Esophagus squamous epithelium (tissue), 5 donors: ENCODE measurements at places on chromosomes 6 and 20.

DNA sequence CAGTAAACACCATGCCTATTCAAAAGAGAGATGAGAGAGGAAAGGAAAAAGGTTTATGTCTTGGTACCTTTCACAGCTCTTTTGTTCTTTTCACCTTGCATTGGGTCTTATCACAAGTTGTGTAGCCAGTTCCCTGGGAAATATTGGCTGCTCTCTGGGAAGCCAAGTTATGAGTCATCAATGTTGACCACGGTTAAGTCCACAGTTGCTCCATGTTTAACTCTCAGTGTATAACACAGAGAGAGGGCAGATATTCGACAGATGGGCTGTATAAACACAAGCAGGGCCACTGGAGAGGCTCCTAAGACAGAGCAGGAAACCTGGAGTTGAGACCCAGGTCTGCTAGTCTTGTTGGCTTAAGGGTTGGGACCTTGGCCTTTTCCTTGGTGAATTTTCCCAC lies 718.6 kb downstream of the QKI start:
- DNase-seq = no peak

DNA sequence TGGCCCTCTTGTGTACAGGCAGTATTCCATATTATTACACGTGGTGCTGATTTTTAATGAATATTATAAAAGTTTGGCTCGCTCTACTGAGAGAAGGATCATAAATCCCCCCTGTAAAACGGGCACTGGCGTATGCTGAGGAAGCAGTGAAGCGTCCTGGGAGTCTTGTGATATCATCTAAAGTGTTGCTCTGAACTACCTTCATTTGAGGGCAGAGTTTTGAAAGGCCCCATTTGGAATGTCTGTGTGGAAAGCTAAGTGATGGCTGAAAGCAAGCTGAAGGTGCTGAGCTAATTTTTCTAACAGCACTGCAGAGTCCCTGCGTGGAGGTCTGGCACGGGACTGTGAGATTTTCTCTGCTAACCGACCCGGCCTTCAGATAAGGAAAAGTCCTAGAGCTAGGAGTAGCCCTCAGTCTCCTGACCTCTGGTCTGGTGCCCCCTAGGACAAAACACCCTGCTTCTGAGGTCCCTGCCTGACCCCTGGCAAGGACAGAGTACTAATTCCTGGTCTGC lies 1.3 kb upstream of the BACH2 start:
- no peak for DNase-seq

GRCh38 chr6:18265787-18266522 lies 1.6 kb upstream of the DEK start:
- no peak for DNase-seq

- no peak for DNase-seq
Measured at GRCh38 chr6:157123234-157123633, 200.1 kb downstream of the TMEM242 start.

DNA sequence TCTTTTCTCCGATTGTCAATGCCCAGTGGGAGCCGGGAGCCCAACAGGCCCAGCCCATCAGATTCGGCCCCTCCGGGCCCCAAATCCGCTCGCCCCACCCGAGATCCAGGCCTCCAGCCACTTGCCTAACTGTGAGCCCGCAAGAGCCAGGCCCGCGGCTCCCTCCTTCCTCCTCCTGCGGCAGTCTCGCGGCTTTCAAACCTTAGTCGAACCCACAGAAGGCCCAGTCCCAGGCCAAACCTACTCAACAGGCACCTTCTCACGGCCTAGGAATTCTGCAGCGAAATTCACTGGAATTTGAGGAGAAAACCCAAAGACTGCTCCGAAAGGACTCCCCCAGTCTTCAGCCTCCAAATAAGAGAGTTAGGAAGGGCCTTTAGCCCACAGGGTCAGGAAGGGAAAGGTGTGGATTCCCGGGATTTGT lies 2.8 kb upstream of the TFAP2A start:
- no peak for DNase-seq

DNA sequence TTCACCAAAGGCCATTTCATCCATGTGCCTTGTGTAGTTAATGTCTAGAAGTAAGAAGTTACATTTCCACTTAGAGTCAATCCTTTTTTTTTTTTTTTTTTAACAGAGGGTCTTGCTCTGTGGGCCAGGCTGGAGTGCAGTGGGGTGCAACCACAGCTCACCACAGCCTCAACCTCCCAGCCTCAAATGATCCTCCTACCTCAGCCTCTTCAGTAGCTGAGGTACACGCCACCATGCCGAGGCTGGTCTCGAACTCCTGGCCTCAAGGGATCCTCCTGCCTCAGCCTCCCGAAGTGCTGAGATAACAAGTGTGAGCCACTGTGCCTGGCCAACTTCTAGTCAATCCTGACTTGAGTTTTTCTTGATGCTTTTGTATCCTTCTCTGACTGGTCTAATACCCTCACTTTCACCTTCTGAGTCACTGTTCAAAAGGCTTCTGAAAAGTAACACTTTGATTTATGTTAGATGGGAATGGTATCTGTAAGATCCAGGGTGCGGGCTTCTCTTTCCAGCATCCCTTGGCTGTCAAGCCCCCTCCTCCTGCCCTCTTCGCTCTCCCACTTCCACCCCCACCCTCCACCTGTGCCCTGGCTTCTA lies 22.1 kb downstream of the TRAM2 start:
- no peak for DNase-seq

GRCh38 chr20:46058599-46059281 lies 29.7 kb downstream of the SLC12A5 start:
- no peak for DNase-seq

DNA sequence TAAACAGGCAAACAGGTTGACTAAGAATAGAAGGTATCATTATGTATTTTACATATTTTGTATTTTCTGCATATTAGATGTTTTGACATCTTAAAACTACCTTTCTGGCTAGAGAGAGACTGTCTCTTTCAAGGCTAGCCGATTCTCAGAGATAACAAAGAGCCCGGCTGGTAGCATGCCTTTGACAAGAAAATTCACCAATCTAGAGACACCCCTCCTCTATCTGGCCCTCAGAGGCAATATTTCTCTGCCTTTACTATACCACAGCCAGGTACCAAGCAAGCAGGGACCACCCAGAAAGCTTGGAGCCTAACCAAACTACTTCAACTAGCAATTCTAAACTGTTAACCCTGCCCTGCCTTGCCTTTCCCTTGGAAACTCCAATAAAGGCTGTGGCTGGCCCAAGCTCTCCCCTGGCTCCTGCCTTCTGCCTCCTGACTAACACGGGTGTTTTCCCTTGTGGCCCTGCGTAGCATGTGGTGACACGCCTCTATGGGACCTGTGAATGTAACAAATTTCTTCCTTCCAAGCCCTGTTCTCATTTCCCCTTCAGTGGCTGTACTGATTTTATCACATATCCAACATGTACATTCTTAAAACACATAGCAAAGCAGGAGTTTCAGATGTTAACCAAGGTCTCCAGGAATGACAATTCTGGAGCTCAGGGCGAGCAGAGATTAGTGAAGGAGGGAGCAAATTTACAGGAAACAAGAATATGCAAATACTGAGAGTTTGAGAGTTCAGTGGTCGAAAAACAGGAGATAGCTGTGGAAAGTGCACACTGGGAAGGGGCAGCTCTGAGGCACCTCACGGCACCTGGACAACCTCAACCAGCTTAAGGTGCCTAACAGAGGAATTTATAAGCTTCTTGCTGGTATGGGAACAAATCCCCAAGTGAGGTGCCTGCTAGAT lies 120.8 kb downstream of the BACH2 start:
- no peak for DNase-seq

DNA sequence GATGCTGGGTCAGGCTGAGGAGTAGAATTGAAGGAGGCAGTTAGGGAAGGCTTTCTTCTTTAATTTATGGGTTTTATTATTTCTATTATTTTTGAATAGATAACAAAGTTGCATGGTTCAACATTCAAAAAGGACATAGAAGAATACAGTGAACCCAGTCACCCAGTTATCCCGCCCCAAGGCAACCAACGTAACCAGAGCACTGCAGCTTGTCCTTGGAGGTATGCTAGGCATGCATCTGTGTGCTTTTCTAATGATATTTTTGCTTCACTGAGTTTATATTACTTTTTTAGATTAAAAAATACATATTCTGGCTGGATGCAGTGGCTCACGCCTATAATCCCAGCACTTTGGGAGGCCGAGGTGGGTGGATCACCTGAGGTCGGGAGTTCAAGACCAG lies 47.4 kb upstream of the DSN1 start:
- no peak for DNase-seq

- DNase-seq = no peak
Measured at GRCh38 chr6:45031601-45032000, 296.5 kb upstream of the RUNX2 start.

DNA sequence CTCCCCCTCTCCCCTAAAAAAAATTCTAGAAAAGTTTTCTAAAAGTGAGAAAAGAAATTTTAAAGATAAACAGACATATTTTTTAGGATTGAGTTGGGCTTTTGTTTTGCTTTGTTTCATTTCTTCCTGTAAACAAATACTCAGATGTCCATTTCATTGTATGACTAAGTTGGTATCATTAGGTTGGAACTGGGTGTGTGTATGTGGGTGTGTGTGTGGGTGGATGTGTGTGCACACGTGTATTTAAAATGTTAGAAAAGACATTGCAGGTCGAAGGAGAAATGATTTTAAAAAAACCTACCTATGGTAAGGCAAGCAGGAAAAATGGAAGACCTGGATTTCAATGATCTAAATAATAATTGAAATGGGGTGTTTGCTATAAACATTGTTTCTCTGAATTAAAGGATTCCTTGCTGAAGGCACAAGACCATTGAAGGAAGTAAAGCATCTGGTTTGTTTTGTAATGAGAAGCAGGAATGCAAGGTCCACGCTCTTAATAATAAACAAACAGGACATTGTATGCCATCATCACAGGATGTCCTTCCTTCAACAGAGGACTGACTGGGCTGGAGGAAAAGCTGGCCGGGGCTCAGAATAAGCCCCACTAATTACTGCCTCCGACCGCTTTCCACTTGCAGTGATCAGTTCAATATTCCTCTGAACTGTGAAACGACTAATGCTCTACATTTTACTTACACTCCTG lies 996 bp upstream of the PRDM1 start:
- no peak for DNase-seq

GRCh38 chr20:61599541-61599992 lies 347.5 kb downstream of the CDH4 start:
- DNase-seq = no peak

GRCh38 chr6:139369568-139370282 lies 4.7 kb downstream of the CITED2 start:
- DNase-seq = no peak

- DNase-seq = no peak
Measured at GRCh38 chr20:11808841-11809240, 108.9 kb upstream of the BTBD3 start.

- DNase-seq = no peak
Measured at GRCh38 chr20:55472704-55473103, 532.6 kb downstream of the CBLN4 start.

GRCh38 chr6:107642861-107643328 lies 153.0 kb downstream of the SOBP start:
- DNase-seq = no peak

DNA sequence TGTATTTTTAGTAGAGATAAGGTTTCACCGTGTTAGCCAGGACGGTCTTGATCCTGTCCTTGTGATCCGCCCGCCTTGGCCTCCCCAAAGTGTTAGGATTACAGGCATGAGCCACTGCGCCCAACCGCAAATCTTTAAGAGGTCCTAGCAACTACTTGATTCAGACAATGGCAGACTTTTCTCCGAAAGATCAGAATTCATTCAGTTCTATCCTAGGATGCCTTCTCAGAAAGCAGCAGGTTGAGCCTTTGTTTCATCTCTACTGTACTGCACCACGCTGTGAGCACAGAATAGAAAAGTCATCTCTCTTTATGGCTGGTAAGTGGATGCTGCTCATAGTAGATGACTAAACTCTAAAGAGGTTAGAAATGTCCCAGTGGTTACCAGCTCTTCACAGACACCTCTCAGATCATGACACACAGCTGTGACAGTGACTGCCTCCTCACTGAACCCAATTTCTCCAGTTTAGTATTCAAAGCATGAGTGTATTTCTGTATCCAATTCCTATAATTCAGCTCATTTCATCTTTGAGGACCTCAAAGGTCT lies 6.0 kb upstream of the HSF2 start:
- DNase-seq = no peak

DNA sequence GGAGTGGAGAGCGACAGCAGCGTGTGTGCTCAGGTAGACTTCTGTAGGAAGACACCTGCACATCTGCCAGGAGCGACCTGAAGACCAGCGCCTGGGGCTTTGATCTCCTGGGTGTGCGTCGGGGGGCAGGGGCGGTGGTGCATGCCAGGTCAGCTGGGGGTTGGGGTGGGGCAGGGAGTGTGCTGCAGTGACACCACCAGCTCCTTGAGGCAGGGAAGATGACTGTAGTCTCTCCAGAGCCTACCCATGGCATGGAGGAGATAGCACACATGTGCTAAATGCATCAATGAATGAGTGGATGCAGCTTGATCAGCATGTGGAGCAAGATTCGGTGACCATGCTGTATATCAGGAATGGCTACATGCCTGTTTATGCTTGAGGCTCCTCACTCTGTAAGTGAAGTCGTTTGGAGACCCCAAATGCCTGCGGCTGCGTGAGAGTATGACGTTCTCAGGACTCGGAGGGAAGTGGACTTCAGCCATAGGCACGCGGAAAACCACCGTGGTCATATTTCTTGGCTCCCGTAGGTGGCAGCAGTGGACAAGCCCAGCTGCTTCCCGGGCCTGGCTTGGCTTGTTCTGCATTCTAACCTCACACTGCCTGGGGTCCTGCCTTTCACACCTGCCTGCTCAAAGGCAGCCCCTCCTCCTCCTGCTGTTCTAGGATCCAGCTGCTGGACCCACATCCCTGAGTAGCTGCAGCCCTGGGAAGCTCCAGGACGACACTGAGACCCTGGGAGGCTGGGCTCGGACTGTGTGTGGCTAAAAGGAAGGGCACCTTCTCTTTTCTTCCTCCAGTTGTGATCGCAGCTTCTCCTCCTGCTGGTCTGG lies 39.4 kb upstream of the KCNK16 start:
- DNase-seq = no peak
